Mucosa of gallbladder (tissue), 1 donor: ENCODE measurements at places on chromosomes 1 and 21.

DNA sequence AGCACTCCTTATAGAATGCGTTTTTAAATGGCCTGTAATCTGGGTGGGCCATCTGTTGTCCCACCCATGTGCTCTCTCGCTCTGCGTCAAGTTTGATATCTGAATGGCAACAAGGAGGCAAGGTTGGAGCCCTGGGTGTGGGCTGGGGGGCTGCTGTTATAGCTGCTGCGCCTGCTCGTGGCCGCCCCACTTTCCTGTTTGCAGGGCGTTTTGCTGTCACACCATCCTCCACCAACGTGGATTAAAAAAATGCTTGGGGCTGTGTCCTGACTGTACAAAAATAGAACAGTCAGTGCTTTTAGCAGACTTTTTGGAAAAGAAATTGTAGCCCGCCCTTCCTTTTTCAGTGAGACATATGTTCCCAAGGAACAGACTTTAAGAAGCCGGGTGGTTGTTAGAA is 25.4 kb downstream of the UMODL1 start:
- DNase-seq = no peak

- DNase-seq = no peak
Measured at GRCh38 chr1:78855258-78855657, 151.3 kb downstream of the ADGRL4 start.

DNA sequence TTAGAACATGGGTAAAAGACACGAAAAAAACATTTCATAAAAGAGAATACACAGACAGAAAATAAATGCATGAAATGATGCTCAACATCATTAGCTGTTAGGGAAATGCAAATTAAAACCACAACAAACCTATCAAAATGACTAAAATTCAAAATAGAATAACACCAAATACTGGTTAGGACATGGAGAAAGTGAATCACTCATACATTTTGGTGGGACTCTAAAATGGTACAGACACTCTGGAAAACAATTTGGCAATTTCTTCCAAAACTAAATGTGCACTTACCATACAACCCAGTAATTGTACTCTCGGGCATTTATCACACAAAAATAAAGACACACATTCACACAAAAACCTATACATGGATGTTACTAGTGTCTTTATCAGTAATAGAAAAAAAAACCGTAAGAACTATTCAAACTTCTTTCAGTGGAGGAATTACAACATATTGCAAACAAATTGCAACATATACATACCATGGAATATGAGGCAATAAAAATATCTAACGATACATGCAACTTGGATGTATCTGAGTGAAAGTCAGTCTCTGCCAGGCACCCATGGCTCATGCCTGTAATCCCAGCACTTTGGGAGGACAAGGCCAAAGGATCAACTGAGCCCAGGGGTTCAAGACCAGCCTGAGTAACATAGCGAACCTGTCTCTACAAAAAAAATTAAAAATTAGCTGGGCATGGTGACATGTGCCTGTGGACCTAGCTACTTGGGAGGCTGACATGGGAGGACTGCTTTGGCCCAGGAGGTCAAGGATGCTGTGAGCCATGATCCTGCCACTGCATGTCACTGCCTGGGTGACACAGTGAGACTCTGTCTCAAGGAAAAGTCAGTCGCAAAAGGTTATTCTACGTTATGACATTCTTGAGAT is 19.6 kb downstream of the HSF2BP start:
- no peak for DNase-seq

GRCh38 chr1:30975217-30975616 is 66.7 kb upstream of the SDC3 start:
- no peak for DNase-seq

DNA sequence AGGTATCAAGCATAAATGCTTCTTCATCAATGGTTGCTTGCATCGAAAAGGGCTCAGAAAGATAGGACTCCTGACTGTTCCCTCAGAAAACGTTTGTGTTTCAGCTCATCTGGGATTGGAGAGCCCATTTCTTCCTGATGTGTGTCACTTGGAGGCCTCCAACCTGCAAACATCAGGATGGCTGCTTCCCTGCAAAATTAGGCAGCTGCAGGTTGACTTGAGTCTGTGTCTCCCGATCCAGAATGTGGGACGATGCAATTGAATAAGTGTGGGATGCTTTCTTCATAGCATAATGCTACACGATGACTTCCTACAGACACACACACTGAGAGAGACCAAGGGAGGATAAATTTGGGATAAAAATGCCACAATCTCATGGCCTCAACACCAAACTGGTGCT is 42.2 kb downstream of the OLIG1 start:
- DNase-seq = no peak

DNA sequence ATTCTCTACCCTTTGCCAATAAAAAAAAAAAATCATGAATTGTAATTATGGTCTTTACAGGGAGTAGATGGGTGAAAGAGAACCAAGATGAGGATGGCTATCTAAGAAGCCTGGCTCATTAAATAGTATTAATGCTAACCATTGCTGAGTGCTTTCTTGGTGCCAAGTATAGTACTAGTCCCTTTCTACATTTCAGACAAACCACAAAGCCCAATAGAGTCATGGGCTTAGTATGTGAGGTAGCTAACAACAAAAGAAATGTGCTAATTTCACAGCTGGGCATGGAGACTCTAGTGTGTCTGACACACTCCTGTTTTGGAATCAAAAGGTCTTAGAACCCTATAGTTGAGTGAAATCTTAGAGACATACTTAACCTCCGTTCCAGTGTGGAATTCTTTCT is 84.5 kb upstream of the ESRRG start:
- DNase-seq = no peak

DNA sequence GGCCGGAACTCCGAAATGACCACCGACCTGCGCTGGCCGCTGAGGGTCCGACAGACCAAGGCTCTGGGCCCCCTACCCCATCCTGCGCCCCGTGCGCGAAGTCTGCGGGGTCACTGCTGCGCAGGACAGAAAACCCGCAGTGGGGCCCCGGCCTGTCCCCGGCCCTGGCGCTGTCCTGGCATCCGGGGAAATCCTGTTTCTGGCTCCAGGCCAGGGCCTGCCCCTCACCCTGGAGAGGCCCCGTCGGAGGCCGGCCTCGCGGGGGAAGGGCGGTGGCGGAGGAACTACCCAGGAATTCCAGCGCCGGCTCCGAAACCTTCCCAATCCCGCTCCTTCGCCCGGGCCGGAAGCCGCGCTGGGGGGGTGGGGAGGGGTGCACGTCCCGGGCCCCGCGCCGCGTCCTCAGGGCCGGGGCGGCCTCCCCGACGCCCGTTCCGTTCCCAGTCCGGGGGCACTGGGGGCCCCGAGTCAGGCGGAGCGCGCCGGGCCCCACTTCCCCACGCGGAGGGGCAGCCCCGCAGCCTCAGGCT is 77.0 kb downstream of the MORN1 start:
- peak; percentile 43 for DNase-seq

- DNase-seq = no peak
Measured at GRCh38 chr21:33007747-33008146, 18.0 kb upstream of the OLIG2 start.

- peak; percentile 29 for DNase-seq
Measured at GRCh38 chr1:3598051-3598491, 13.2 kb downstream of the MEGF6 start.

DNA sequence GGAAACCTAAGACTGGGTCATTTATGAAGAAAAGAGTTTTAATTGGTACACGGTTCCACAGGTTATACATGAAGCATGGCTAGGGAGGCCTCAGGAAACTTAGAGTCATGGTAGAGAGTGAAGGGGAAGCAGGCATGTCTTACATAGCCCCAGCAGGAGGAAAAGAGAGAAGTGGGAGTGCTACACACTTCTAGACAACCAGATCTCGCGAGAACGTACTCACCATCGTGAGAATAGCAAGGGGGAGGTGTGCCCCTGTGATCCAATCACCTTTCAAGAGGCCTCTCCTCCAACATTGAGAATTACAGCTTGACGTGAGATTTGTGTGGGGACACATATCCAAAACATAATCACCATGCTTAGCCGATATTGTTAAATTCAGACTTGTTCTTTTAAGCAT is 62.8 kb downstream of the DYRK1A start:
- DNase-seq = no peak

- no peak for DNase-seq
Measured at GRCh38 chr1:9719978-9720722, 68.6 kb downstream of the PIK3CD start.

DNA sequence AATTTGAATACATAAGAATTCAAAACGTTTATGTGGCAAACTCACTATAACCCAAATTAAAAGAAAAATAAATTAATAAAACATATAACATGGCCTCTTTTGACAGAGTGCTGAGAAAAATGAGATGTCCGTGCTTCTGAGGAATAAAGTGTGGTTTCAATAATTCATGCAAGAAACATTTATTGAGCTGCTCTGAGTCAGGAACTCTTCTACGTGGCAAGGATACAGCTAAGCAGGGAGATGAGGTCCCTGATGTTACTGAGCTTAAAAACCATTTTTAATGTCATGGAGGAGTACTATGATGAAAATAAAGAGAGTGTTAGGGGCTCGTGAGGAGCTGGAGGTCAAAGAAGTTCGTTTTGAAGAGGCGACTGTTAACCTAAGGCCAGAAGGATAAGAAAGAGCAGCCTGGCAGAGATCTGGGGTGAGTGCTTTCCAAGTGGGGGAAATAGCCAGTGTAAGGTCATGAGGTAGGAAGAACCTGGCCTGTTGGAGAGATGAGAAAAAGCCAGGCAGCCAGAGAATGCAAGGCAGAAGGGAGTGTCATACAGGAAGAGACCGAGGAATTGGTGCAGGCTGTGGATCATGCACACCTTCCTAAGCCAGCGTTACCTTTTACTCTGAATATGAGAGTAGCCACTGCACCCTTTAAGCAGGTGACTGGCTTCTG is 182.2 kb upstream of the DUSP10 start:
- no peak for DNase-seq
